ENCODE measurements at places on chromosomes 5 and 9.

GRCh38 chr5:35698047-35698808 is 80.6 kb downstream of the SPEF2 start:
- no peak for DNase-seq

GRCh38 chr5:164060786-164061355 is 555.5 kb downstream of the MAT2B start:
- no peak for DNase-seq

- no peak for DNase-seq
Observed at GRCh38 chr5:13640270-13640669, 304.2 kb downstream of the DNAH5 start.

DNA sequence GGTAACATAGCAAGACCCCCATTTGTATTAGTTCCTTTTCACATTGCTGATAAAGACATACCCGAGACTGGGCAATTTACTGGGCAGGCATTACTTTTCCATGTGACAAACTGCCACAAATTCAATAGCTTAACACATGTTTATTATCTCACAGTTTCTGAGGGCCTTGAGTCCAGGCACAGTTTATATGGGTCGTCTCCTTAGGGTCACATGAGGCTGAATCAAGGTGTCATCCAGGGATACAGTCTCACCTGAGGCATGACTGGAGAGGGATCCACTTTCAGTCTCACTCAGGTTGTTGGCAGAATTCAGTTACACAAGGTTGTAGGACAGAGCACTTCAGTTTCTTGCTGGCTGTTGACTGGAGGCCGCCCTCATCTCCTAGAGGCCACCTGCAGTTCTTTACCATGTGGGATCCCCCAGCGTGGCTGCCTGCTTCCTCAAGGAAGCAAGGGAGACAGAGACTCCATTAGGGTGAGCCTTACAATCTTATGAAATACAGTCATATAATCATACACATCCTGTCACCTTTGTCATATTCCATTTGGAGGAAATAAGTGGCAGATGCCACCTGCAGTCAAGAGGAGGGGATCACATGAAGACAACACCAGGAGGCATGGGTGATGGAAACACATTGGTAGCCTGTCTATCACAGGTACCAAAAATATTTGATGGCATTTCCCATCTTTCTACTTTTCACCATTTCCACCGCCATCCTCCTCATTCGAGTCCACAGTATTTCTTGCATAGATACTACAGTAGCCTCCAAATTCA is 15.1 kb upstream of the ERAP1 start:
- DNase-seq = no peak

GRCh38 chr5:141094481-141095262 is at the start of gene PCDHB2:
PCDHB2 (plus strand) TSS chr5:141094615; CDS start chr5:141094791, 176 bp downstream.
- DNase-seq = no peak

GRCh38 chr5:60541980-60542379 is 158.0 kb downstream of the DEPDC1B start:
- no peak for DNase-seq

Data from activated T-cell treated with anti-CD3 and anti-CD28 coated beads, Interleukin-2, amount 50 U/mL, for 72 hours (primary cell).